ENCODE measurements at places on chromosomes 6 and 20. TPM values are rescaled to one million over a fixed set of nuclear protein-coding genes. Genes with fewer than 3 reads are reported as not detected.

DNA sequence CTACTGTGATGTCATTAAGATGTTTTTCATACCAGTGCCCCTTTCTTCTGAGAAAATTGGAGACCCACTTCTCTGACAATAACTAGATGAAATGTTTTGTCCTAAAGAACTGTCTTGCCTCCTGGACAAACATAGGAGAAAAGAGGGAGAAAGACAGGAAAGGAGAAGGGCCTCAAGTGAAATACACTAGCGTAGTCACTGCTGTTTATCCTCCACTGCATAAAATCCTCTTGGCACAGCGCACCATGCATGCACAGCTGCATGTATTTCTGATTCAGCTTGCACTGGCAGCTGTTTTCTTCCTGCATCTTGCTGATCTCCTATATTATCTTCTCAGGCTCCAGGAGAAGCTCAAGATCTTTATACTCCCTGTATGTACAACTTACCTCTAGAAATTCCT is 158.0 kb upstream of the BMP5 start:
- DNase-seq, result no peak

GRCh38 chr20:17835240-17835933 is 133.2 kb downstream of the SNX5 start:
- DNase-seq, result no peak

- no peak for DNase-seq
Measured at GRCh38 chr6:159754959-159755914, 6.6 kb upstream of the ACAT2 start.

SH3BGRL2 gene
- 11.7 TPM for total RNA-seq

CST2 gene
- total RNA-seq, result not detected

DYNLT2 gene
- 1.8 TPM for total RNA-seq

PI3 gene
- not detected for total RNA-seq

Measured in H9 (cell line).